ENCODE measurements at places on chromosomes 7 and 10. TPM values are rescaled to one million over a fixed set of nuclear protein-coding genes. Genes with fewer than 3 reads are reported as not detected.

DNA sequence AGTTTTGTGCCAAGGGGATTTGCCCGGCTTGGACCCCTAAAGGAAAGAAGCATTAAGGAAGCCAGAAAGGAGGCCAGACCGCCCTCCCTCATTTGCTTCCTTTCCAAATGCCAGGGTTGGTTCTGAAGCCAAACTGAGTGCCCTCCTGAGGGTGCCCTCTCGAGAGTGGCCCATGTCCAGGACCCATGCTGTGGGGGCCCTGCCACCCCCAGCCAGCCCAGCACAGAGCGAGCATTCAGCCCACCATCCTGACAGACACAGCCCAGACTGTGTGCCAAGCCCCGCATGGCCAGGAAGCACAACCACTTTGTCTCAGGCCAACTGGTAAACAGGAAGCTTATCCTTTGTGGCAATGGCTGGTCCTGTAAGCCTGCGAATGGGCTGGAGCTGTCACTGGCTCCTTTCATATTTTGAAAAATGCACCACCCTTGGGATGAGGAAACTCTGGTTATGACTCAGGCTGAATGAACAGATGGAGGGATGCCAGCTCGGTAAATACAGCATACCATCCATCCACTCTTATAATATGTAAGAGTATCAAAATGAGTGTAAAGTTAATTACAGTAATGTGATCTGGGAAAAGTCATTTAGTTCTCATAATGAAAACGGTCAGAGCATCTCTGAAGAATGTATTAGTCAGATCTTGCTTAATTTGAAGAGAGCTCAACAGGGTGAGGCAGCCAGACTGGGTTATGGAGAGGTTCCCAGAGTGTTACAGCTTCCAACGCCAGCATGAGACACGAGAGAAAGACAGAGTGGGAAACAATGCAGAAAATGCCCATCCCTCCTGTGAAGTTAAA is 65.0 kb downstream of the STK17A start:
- no peaks in the 10 kb centered on the region for H3K27me3 ChIP-seq
- peaks cover 3% of the 10 kb centered on the region for H3K36me3 ChIP-seq
- H3K27ac ChIP-seq: peak overlapping the region; percentile 96
- peak; percentile 89 for DNase-seq
- no peak overlapping the region for H3K4me3 ChIP-seq
- H3K4me1 ChIP-seq: peaks cover 59% of the 10 kb centered on the region

- H3K4me3 ChIP-seq: no peak overlapping the region
- no peak overlapping the region for H3K27ac ChIP-seq
- H3K36me3 ChIP-seq: no peaks in the 10 kb centered on the region
- no peak for DNase-seq
- no peaks in the 10 kb centered on the region for H3K27me3 ChIP-seq
Observed at GRCh38 chr10:75367021-75367487, 34.5 kb downstream of the ZNF503 start.

DNA sequence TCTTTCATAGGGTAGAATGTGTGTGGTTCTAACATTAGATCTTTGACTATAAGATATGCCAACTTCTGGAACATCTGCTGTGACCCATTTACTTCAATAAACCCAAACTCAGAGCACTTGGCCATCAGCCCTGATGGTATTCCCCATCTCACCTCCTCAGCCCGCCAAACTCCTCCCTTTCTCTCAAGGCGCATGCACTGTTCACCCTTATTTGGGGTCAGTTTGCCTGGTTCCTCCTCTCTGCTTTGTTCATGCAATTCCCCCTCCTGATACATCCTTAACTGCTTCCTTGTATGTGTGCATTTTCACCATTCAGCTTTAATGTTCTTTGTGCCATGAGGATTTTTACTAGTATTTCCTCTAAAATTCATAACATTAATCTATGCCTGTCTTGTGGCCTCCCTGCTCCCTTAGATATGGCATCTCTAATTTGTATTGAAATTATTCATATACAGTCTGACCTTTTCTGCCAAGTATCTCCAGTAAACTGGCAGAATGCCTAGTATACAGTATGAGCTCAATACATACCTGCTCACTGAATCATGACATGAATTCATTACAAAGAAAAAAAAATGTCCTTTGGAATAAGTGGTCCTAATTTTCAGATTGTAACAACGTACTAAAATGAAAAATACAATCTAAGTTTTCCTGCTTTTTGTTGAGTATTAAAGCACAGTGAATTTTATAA is 336.8 kb upstream of the IGFBP3 start:
- no peak for DNase-seq
- peaks cover 5% of the 10 kb centered on the region for H3K4me1 ChIP-seq
- H3K4me3 ChIP-seq: no peak overlapping the region

DNA sequence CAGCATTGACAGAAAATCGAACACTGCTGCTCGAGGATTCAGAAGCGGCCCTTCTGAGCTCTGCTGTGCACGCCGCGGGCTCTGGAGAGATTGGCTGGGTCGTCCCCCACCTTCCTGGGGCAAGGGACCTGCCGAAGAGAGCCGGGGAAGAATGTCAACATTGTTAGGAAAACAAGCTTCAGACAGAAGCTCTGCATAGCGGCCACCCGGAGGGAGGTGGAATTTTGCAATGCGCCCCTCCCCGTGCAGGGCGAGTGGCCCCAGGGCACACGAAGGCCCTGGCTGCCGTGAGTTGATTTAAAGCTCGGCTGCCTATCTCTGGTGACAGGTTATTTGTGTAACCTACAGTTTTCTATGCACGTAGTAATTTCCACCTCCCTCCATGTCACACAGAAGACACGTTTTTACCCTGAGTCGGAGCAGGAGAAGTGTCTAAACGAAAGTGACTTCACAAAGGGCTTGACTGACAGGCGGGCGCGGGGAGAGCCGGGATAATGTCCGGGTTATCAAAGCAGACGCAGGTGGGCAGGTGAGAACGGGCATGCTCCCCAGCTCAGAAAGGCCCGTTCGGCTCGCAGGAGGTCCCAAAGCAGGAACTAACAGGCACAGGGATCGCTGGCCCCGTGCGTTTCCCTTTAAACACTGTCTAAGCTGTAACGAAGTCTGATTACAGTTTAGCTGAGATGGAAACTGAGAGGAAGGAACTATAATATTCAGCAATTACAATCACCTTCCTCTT is 84.6 kb downstream of the PDGFA start:
- H3K4me1 ChIP-seq: no peaks in the 10 kb centered on the region
- no peaks in the 10 kb centered on the region for H3K36me3 ChIP-seq
- H3K4me3 ChIP-seq: no peak overlapping the region
- H3K27ac ChIP-seq: no peak overlapping the region
- DNase-seq: no peak

- H3K27me3 ChIP-seq: no peaks in the 10 kb centered on the region
- peak overlapping the region; percentile 88 for H3K4me3 ChIP-seq
- H3K4me1 ChIP-seq: peaks cover 16% of the 10 kb centered on the region
- peak; percentile 73 for DNase-seq
- no peaks in the 10 kb centered on the region for H3K36me3 ChIP-seq
- peak overlapping the region; percentile 98 for H3K27ac ChIP-seq
Observed at GRCh38 chr10:113680190-113681111, 739 bp downstream of the CASP7 start.

Gene CYP2C19
- not detected for total RNA-seq

Data from sigmoid colon (tissue), 7 donors.